ENCODE measurements at places on chromosomes 12 and 14.

DNA sequence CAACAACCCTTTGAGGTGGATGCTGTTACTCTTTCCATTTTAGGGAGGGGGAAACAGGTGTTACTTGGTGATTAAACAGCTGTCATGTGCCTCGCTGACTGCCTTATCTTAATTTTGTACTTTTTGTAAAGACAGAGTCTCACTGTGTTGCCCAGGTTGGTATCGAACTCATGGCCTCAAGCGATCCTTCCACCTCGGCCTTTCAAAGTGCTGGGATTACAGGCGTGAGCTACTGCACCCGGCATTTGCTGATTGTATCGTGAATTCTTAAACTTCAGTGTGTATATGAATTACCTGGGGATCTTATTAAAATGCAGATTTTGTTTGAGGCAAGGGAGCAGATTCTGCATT is 659 bp downstream of the PSMD9 start:
- no peak for DNase-seq

DNA sequence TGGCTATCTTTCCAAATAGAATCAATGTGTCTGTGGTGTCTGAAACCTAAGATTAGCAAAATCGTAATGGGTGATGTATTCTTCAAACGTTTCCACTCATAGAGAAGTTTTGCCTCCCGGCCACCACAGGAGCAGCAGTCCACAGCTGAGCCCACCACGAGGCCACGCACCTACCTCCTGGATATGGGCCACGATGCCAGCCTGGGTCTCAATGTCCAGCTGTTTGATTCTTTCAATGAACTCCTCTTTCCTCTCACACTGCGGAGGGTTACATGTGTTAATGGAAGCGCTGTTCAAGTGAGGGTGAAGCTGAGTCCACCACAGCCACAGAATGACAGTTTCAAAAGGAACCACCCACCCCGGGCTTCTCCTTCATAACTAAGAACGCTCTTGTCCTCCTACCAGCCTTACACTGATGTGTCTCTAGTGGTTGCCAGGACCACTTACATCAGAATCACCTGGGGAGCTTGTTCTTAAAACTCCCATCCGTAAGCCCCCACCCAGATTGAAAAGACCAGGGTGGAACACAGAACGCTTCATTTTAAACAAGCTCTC is 75.3 kb downstream of the CCDC88C start:
- no peak for DNase-seq

GRCh38 chr12:127174881-127175280 is 1092.1 kb upstream of the TMEM132C start:
- no peak for DNase-seq

DNA sequence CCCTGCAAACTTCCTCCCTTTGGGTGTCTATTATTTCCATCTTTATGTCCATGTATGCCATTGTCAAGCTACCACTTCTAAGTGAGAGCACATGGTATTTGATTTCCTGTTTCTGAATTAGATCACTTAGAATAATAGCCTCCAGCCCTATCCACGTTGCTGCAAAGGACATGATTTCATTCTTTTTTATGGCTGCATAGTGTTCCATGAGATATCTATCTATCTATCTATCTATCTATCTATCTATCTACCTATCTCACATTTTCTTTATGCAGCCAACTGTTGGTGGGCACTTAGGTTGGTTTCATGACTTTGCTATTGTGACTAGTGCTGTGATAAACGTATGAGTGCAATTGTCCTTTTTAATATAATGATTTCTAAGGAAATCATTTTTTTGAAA is 11.2 kb upstream of the MRPL42 start:
- no peak for DNase-seq

DNA sequence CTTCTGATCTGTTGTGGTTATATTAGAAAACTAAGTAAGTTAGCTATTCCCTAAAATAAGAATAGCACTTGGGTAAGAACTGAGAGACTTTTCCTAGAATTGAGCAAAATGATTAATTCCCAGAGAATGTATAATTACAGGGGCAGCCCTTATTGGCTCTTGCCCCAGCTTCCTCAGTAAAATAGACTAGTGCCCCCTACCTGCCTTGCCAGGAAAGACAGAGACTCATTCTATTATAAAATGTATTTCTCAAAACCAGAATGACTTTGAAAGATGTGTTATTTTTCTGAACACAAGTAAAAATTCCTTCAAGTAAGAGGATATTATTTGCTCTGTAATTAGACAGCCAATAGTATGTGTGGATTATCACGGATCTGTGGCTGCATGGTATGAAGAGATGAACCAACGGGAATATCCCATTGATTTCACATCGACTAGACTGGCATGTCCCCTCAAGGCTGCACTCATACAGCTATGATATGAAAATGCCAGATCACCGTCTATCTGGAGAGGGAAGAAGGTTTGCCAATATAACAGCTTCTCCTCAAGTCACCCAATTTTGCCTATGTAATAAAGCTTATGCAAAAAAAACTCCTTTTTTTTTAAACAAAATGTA is 7.4 kb upstream of the GLRX5 start:
- DNase-seq = peak; percentile 33

GRCh38 chr12:29299633-29300032 is 81.3 kb downstream of the ERGIC2 start:
- DNase-seq = peak; percentile 81

Measured in NCI-H2171 treated with DMSO at 0.1 percent for 48 hours (cell line).